Stimulated activated naive CD8-positive, alpha-beta T cell treated with anti-CD3 and anti-CD28 coated beads, Interleukin-15, Interleukin-2, amounts not matched to agents 100 U/mL and 50 U/mL, for 24 hours (primary cell): ENCODE measurements at places on chromosomes 5 and 9.

DNA sequence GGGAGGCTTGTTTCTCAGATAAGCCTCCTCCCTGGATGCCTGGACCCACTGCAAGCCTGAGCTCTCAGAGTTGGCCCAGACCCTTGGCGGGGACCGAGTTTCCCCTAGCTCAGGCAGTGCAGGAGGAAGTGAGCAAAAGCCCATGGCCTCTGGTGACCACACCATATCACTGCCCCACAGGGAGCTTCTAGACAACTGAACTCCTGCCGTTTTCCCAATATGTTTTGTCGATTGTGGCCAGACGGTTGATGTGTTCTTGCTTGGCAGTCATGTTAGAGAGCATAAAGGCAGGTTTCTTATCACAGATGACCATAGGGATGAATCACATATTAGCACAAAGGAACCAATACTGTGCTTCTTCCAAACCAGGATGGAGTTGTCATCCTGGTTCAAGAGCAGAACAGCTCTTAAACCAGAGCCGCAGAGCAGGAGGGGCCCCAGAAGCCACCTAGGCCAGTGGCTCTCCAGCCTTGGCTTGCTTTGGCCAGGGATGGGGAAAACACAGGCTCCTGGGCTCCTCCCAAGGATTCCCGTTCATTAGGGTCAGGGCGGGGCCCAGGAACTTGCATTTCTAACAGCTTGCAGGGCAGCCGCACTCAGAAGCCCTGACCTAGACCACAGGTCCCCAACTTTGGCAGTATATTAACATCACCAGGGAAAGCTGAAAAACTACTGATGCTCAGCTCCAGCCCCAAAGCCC lies 113.1 kb upstream of the TBC1D2 start:
- no peak for DNase-seq

- no peak for DNase-seq
Measured at GRCh38 chr9:72349240-72349639, 15.8 kb downstream of the ZFAND5 start.

DNA sequence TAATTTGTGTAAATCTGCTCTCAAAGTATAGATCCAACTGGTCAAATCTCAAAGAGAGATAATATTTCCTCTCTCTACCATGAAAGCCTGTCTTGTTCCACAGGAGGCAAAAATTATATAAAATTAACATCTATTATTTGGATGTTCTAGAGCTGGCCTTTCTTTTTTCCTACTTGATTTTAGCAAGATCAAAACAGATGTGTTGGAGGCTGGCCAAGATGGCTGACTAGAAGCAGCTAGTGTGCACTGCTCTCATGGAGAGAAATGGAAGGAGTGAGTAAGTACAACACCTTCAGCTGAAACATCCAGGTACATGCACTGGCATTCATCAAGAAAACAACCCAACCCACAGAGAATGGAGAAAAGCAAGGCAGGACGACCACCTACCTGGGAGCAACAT lies 298.6 kb upstream of the SLC24A2 start:
- DNase-seq, result no peak

- DNase-seq, result no peak
Measured at GRCh38 chr9:136582977-136583735, 37.3 kb upstream of the NOTCH1 start.

DNA sequence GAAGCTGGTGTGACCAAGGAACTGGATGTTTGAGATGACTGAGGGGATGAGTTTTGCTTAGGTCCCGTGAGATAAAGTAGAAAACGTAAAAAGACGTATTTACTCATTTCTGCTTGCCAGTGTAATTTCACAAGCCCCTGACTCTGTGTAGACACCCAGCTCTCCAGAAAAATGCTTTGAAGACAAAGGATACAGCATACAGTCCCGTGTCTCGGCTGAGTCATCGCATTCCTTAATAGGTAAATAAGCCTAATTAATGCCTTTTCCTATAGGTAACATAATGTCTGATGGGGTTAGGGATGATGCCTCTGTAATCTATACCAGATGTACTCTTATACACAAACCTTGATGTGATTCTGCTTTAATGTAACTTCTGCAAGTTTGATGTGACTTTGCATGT lies 20.2 kb downstream of the S100Z start:
- no peak for DNase-seq

- no peak for DNase-seq
Measured at GRCh38 chr9:124721109-124721906, 49.8 kb downstream of the NR6A1 start.

DNA sequence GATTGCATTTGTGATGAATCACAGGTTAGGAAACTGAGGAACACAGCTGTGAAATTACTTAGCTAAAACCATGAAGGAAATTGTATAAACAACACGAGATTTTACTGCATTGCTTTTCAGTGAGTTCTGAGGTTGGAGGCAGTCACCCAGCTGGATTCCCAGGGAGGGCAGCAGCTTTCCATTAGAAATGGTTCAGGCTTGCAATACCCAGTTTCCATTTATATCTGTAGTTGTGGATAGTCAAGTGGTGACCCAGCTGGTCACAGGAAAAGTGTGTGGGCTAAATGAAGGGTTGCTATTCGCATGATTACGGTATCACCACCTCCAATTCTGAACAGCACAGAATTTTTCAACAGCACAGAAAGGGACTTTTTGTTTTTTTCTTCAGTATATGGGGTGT lies 34.3 kb upstream of the SPATA31D4 start:
- DNase-seq, result no peak

- no peak for DNase-seq
Measured at GRCh38 chr5:315488-316209, 5.9 kb upstream of the AHRR start.
